Foreskin keratinocyte (primary cell): ENCODE measurements at places on chromosomes 3 and 15.

- no peak for DNase-seq
These were observed 103.4 kb upstream of the FHIT start for GRCh38 chr3:61354604-61355003.

GRCh38 chr15:92651877-92652575, 3.5 kb downstream of the FAM174B start:
- no peak for DNase-seq

- DNase-seq, result no peak
These were observed 44.9 kb upstream of the SEC13 start for GRCh38 chr3:10365791-10366190.

- DNase-seq, result peak; percentile 81
These were observed 10.7 kb downstream of the PDE8A start for GRCh38 chr15:84992157-84992944.

DNA sequence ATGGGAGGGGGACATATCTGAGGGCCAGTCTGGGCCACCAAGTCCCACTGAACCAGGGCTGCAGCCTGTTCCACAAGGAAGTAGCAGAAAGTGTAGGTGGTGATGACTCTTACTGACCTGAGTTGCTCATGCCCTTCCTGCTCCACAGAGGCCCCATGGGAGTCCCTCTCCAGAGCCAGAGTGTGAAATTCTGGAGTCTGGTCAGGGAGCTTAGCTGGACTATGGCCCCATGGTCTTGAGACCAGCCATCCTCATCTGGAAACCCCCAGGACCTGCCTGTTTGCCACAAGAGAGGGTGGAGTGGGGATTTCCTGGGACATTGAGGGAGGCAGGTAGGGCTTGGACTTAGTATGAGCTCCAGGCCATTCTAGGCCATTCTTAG, 3.0 kb downstream of the SPINT1 start:
- DNase-seq, result no peak

GRCh38 chr3:139111392-139112229, 66.9 kb upstream of the PRR23C start:
- DNase-seq, result peak; percentile 26
